ENCODE measurements at places on chromosomes 2 and 18.

DNA sequence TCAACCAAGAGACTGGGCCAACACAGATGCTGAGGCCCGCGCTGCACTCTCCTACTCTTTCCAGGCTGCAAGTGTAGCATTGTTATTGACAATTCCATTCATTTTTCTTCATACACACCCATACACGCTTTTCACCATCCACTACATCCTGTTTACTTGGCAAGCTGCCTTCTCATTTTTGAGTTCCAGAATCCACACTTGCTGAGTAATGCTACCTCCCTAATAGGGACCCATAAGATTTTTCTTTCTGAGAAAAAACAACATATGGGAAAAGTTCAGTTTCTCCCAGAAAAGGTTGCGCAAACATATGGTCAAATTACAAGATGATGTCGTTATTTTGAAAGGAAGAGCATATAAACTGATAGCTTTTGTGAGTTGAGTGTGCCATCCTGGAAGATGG lies 3.3 kb upstream of the NETO1 start:
- DNase-seq = no peak

DNA sequence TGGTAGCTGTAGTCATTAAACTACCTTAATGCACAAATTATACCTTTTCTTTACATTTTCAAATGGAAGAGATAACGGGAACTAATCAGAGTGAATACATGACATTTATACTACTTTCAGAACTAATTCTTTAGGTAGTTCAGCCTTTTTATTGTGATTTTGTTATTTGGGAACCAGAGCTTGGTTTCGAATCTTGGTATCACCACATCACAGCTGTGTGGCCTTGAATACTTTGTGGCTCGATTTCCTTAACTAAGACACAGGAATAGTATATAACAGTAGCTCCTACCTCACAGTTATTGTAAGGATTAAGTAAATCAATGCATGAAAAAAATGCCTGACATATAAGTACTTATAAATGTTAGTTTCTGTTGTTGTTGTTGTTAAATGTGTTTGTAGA lies 240.0 kb downstream of the WDR7 start:
- DNase-seq = no peak

DNA sequence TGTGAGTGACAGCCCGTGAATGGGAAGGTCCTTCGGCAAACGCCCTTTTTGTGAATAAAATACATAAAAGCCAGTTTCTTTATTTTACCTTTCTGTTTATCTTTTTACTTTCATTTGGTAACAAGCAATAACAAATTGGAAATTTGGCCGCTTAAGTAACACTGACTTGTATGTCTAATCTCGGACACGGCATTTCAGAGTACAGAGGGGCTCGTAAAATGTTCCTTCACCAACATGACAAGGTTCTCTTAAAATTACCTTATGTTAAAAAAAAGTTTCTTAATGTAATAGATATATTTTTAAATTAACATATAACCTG lies 558 bp upstream of the NEMP2 start:
- DNase-seq = no peak

- DNase-seq = no peak
Measured at GRCh38 chr2:182186132-182186735, 200.6 kb downstream of the PPP1R1C start.

DNA sequence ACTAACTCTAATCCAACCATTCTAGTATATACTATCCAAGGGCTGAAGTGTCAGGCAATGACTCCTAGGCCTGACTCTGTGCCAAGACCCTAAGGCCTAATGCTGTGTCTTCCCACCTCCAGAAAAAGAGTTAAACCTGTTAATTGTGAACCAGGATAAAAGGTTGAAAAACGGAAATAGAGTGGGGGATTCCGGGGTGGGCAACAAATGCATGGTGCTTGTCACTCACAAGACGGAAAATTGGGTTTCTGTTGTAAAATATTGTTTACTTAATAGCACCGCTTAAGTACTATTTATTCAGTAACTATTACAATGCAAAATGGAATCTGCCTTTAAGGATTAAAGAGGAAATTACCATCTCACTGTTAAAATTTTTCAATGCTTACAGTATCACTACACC lies 3.2 kb downstream of the STK17B start:
- no peak for DNase-seq

GRCh38 chr2:33712674-33713073 lies 113.6 kb upstream of the FAM98A start:
- DNase-seq = no peak
